T-helper 1 cell (primary cell): ENCODE measurements at places on chromosomes 6 and 20.

DNA sequence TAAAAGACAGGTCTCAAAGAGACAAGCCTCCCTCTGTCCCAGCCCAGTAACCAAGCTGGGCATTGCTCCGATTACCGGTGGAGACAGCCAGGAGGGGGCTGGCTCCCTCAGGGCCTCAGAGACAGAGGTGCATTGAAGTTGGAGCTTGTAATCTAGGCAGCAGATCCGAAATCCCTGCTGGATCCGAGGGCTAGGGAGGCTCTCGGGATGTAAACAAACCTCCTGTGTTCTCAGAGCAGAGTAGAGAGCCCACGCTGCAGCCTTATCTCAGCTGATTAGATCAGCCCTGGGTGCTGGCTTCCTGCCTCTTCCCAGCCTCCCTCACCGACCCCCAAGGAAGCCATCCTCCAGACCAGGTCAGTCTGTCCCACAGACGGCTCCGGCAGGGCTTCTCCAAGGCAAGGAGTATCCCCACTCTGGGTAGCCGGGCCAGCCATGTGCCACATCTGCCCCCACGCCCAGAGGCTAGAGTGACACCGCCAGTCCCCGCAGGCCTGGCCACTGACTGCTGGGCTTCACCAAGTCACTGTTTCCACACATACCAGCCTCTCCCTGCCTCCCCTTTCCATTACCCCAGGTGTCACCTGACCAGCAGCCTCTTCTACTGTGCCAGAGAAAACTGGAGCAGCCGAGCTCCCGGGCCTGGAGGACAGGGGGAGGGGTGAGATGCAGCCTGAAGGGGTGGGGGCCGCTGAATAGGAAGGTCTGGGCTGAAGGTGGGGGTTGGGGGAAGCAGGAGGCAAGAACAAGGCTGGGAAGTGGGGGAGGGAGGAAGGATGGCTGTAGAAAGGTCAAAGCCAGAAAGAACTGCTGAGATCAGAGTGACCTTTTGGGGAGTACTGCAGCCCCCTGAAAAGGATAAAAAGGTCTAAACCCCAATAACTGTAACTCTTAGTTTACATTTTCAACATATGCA is 6.0 kb downstream of the SDC4 start:
- DNase-seq: no peak

DNA sequence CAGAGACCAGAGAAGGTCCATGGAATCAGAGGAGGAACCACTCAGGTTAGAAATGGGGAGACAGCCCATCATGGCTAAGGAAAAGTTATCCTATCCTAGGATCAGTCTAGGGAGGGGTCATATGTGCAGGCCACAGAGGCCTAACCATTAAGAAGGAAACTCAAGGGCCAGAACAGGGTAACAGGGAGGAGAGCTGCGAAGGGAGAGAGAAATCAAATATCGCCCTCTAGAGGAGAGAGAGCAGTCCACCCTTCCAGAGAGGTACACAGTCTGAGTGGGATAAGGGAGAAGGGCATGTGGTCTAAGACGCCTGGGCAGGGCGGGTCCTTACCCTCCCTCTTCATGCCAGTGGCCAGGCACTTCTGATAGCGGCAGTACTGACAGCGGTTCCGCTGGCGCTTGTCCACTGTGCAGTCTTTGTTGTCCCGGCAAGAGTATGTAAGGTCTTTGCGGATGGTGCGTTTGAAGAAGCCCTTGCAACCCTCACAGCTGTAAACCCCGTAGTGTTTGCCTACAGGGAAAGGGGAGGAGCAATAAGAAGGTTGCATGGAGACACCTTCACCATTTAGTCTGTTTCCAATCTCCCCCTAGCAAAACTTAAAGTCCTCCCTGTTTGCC is 2.9 kb downstream of the RXRB start:
- no peak for DNase-seq

DNA sequence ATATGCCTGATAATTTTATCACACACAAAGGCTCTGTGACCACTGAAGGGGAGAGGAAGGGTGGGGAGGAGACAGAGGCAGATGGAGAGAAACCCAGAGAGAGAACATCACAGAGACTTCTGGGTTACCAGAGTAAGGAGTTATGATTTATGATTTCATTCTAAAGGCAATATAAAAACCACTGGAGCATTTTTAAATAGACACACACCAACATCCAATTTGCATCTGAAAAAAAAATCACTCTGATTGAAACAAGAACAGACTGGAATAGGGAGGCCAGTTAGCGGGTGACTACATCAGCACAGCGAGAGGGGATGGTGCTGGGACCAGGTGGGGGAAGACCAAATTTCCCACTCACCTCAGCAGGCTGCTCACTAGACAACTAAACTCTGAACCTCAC is 104.8 kb downstream of the AGPAT4 start:
- DNase-seq: no peak

- no peak for DNase-seq
Measured at GRCh38 chr20:54382419-54382818, 93.0 kb upstream of the DOK5 start.

- DNase-seq: no peak
Measured at GRCh38 chr20:9110916-9111432, 42.1 kb downstream of the PLCB4 start.

- no peak for DNase-seq
Measured at GRCh38 chr6:70113171-70113570, 189.7 kb downstream of the COL9A1 start.

GRCh38 chr20:37873884-37874283 is 29.0 kb upstream of the VSTM2L start:
- DNase-seq: no peak

GRCh38 chr6:147507162-147508041 is 1.1 kb upstream of the SAMD5 start:
- DNase-seq: no peak

- DNase-seq: no peak
Measured at GRCh38 chr20:63186528-63187316, 29.2 kb downstream of the YTHDF1 start.

- no peak for DNase-seq
Measured at GRCh38 chr20:51526106-51526470, 16.4 kb downstream of the NFATC2 start.

GRCh38 chr6:154613137-154613676 is 102.7 kb upstream of the CNKSR3 start:
- DNase-seq: no peak

DNA sequence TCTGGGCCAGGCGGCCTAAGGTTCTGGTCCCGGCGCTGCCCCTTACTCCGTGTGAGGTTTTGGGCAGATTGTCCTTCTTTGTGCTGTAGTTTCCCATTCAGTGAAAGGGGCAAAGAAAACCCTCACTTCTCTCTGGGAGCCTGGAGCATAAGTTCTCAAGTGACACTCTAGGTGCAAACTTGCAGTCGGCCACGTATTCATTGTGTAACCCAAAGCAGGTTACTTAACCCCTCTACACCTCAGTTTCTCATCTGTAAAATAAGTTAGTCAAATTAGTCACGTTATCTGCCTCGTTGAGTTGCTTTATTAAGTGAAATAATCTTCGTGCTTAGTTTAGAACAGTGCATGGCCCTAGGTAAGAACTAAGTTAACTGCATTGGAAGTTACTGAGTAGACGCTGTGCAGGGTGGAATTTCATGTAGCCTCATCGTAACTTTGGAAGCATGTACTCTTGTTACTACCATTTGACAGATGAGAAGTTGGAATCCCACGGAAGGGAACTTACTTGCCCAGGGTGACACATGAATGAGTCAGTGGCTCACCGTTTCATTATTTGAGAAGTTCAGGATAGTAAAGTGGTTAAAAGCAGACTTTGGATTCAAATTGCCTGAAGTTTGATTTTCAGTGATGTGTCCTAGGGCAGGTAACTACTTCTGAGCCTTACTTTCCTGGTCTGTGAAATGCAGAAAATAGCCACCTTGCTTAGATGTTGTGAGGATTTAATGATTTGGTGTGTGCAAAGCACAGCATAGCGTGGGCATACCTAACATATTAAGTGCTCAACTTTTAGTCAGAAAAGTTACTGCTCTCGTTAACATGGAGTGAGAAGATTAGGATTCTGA is 556 bp upstream of the MROH8 start:
- DNase-seq: no peak

- no peak for DNase-seq
Measured at GRCh38 chr6:130288065-130288464, 65.3 kb upstream of the SAMD3 start.

DNA sequence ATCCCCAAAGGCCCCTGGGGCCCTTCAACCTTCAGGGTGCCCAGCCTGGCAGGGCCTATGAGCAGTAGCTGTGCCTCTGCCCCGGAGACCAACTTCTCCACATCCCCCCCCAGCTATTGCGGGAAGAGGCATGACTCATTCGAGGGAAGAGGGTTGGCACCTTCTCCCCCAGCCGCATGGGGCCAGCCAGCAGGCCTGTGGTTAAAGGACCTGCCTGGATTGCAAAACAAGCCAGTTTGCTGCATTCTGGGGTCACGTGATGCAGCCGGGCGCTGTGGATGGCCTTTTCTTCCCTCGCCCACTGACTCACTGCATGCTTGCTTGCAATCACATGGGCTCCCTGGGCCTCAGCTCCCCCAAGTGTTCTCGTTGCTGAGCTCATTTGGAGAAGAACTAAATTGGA is 182.5 kb downstream of the MAFB start:
- peak; percentile 39 for DNase-seq

- DNase-seq: no peak
Measured at GRCh38 chr6:7156643-7157278, 49.0 kb downstream of the RREB1 start.

- DNase-seq: no peak
Measured at GRCh38 chr6:91681296-91681695, 1094.4 kb upstream of the MAP3K7 start.

GRCh38 chr20:4661191-4661590 is 60.5 kb upstream of the PRND start:
- peak; percentile 13 for DNase-seq

GRCh38 chr6:112879920-112880413 is 532.8 kb downstream of the RFPL4B start:
- DNase-seq: peak; percentile 1

DNA sequence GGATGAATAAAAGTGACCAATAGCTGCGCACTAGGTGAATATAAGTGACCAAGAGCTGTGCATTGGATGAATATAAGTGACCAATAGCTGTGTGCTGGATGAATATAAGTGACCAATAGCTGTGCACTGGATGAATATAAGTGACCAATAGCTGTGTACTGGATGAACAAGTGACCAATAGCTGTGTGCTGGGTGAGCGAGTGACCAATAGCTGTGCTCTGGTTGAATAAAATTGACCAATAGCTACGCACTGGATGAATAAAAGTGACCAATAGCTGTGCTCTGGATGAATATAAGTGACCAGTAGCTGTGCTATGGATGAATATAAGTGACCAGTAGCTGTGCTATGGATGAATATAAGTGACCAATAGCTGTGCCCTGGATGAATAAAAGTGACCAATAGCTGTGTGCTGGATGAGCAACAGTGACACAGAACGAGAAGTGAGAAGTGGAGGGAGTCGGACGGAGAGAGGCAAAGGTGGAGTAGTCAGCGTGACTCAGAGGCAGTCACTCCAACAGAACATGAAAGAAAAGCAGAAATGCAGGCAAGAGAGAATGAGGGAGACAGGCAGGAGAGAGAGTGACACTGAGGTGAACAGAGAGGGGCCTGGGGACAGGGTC is 38.5 kb downstream of the RBM38 start:
- DNase-seq: no peak

- no peak for DNase-seq
Measured at GRCh38 chr6:138510093-138510492, 10.8 kb upstream of the NHSL1 start.

- no peak for DNase-seq
Measured at GRCh38 chr6:56695702-56696101, 53.0 kb upstream of the DST start.

DNA sequence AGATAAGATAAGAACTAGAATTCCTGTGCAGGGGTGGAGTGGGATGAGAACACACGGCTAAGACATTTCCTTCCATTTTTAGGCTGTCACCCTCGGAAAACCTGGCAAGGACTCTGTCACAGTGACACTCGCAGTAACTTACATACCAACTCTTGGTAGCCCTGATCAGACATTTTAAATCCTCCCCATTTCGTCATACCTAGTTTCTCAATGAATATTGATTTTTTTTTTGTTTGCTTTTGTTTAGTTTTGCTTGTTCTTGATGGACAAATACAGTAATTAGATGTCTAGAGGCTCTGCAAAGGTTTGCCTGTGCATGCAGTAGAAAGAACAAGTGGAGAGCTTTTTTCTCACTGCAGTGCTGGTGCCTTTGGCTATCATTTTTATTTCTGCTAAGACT is 213.0 kb upstream of the FAM83B start:
- no peak for DNase-seq

DNA sequence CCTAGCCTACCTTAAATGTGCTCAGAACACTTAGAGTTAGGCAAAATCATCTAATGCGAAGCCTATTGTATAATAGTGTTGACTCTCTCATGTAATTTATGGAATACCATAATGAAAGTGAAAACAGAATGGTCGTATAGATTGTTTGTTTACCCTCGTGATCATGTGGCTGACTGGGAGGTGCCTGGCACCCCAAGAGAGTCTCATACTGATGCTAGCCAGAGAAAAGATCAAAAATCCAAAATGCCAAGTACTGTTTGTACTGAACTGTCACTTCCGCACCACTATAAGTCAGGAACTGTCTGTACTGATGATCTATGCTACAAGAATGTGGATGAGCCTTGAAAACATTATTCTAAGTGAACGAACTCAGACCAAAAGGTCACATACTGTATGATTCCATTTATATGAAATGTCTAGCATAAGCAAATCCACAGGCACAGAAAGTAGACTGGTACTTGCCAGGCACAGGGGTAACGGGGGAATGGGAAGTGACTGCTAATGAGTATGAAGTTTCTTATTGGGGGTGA is 22.4 kb downstream of the ZMYND8 start:
- DNase-seq: no peak

GRCh38 chr20:62924442-62925075 is 1.7 kb downstream of the DIDO1 start:
- no peak for DNase-seq

DNA sequence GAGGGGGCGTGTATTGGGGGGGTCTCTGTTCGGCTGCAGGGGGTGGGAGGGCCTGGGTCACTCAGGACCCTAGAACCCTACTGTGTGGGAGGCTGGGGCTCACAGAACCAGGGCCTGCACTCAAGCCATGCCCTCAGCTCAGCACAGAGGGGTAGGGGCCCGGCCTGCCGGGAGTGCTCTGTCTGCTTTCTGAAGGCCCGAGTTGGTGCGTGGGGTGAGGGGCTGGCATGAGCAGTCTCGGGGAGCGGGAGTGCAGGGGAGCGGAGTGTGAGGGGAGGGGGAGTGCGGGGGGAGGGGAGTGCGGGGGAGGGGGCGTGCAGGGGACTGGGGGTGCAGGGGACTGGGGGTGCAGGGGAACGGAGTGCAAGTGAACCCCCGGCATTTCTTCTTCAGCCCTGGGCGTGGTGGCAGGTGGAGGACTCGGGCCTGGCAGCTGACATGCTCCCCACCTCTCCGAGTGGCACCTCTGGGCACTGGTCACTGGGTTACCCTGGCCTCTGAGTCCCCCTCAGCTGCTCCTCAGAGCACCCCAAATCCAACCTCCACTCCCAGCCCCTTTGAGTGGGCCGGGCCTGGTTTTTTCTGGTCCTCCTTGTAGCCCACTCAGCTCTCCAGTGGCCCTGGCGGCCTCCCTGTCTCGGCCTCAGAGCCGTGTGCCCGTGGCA is 1.0 kb downstream of the COL20A1 start:
- DNase-seq: no peak

- no peak for DNase-seq
Measured at GRCh38 chr6:134628154-134628553, 310.2 kb upstream of the SGK1 start.
